ENCODE measurements at places on chromosomes 5 and 9.
A peak's percentile ranks its signal among the peaks of the same experiment; 100 is the strongest.

DNA sequence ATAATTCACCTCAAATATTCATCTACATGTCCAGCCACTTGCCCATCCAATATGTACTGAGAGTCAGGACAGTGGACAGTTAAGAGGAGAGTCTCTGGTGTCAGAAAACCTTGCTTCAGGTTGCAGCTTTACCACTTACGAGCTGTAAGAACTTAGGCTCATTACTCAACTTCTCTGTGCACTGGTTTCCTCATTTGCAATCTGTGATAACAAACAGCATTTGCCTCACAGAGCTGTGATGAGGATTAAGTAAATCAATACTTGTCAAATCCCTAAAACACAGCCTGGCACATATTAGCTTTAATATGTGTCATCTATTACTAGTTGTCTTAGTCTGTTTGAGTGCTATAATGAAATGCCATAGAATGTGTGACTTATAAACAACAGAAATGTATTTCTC, 8.6 kb downstream of the GOLGA1 start:
- no peak for DNase-seq

DNA sequence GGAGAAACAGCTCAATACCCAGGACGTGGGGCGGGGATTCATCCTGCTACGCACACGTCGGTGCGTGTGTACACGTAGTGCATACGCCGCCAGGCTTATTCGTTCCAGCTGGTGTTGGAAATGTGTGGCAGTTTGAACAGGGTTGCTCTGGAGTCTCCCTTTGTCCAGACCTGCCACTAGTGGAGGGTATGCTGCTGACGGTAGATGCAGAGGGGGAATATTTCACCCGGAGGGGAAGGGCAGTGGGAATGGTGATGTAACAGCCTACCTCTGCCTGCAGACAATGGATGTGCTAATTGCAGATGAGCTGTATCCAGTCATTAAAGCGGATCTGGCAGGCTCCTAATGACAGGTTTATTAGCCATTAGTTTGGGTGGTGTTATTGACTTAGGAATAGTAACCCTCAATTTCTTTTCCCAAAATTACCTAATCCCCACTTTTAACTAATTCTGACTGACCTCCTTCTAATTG, 142.7 kb downstream of the PAX5 start:
- DNase-seq = no peak

DNA sequence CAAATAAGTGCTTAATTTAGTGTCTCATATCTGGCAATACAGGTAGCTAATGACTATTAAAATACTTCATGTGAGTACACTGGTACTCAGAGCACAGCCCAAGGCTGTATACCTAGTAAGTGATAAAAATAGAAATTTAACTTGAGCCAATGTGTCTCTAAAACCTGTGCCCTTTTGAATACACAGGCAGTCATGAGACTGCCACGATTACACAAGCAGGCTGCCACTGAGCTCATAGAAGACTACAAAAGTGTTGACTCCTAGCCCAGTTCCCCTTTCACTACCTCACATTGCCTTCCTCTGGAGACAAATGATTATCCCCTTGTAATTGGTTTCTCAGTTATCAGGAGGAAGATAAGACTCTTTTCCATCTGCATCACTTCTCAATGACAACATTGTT, 66.3 kb upstream of the PAPPA start:
- DNase-seq = no peak

DNA sequence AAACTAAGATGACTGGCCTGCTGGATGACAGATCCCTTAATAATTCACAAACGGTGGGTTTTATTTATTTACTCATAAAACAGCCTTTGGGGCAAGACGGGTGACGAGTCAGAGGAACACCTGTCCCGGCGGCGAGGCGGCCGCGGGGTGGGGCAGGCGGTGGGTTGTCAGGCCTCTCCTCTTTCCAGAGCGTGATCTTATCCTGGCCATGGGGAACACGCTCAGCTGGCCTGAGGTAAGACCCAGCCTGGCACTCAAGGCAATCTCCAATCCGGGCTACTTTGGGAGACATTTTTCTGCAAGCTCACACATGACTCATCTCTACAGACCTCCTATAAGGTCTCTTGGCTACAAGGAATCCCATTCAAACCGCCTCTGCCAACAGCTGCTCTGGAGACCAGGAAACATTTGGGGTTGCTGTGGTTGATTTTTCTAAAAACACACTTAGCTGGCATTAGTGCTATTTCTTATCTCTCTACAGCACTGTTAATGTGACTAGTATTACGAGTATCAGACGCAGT, 6.3 kb downstream of the RAPGEF1 start:
- peak; percentile 92 for DNase-seq

DNA sequence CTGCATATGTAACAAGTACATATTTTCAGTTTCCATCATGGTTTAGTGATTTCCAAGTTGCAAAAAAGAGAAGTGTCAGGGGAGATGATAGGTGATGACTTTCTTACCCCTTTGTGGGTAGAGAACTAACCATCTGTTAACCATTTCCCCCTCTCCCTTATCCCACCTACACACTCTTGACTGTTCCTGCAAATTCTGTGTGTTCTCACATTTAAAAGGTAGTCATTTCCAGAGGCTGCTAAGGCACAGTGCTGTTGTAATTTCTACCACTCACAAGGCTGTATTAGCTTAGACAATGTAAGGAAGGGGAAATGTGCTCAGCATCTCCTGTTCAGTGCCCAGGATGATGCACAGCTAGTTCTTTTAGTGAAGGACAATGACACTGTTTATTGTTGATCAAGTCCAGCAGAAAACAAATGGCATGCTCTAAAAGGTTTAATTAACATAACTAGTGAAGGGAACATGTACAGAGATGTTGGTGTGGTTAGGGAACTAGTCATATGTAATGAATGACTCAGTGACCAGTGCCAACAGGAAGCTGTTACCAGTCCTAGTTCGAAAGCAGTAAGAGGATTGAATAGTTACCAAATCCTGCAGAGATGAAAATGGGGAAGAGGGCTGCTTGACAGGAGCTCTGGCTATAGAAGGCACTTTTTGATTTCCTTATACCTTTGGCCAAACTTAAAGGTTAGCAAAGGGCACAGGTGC, 165.1 kb downstream of the PLK2 start:
- no peak for DNase-seq

DNA sequence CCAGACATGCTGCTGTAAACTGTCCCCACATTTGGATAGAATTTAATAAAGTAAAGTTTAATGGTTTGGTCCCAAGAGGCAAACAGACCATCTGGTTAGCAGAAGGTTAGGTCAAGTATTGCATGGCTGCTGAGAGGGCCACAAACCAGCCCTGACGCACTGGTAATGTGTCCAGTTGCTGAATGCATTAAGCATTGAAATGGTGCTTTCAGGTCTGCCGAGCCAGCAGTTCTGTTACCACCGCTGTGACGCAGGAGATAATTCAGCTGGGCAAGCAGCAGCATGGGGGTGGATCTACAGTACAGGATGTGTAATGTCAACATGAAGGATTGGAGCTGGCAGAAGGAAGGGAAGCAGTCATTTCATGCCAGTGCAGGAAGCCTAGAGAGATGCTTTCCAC, 16.0 kb downstream of the ZNF462 start:
- no peak for DNase-seq

GRCh38 chr9:129023036-129023907, 4.9 kb downstream of the SH3GLB2 start:
- DNase-seq = no peak

DNA sequence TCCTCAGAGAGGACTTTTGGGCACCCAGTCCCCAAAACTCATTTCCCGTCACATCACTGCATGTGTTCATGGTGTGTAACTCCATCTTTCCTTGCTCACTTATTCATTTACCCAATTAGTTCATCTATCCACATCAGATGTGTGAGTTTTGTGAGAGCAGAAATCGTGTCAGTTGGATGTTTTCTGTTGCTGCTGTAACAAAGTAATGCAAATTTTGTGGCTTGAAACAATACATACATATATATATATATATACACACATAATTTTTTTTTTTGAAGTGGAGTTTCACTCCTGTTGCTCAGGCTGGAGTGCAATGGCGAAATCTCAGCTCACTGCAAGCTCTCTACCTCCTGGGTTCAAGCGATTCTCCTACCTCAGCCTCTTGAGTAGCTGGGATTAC, 70.5 kb upstream of the BOD1 start:
- DNase-seq = no peak

DNA sequence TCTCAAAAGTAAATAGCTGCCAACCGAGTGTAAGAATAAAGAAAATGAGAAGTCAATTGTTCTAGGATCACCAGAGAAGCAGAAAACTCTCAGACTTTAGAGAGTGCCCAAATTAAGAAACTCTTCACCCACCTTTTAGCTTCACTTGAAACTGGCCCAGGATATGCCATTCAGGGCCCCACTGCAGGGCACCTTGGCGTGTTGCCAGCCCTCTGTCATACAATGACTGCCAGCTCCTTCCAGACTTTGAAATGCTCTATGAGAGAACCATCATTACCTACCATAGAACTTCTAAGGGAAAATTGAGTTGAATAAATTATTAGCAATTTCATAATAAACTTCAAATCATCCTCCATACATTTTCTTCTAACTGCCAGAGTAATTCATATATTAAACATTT, 240.5 kb downstream of the CETN3 start:
- no peak for DNase-seq

DNA sequence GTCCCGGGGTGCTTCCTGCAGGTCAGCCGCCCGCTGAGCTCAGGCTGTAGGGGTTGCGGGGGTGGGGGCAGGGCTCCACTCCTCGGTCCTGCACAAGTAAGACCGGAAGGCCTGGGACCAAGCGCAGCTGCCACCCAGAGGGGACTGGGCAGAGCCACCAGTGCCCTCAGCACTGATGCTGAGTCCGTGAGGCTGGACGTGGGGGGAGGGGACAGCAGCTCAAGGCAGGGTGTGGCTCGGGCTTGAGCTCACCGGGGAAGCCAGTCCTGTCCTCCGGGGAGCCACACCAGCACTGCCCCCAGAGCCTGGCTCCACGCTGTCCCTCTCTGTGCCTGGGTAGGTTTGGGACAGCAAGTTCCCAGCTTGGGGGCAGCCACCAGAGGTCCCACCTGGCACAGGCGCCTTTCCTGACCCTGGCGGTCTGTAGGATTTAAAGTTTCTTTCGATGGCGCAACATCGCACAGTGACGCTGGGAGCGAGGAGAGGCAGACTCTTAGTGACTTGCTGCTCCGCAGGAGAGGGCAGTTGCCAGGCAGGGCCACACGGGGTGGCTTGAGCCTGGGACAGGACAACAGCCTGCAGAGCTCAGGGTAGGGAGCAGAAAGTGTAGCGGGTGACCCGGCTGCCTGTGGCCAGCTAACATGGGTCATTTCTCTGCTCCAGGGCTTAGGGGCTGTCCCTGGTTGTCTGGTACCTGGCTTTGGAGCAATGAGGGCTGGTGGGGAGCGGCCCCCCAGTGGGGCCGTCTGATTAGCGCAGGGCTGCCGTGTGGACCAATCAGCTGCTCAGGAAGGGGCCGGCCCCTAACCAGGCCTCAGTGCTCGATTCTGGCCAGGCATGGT, 5.7 kb downstream of the LCN1 start:
- no peak for DNase-seq

DNA sequence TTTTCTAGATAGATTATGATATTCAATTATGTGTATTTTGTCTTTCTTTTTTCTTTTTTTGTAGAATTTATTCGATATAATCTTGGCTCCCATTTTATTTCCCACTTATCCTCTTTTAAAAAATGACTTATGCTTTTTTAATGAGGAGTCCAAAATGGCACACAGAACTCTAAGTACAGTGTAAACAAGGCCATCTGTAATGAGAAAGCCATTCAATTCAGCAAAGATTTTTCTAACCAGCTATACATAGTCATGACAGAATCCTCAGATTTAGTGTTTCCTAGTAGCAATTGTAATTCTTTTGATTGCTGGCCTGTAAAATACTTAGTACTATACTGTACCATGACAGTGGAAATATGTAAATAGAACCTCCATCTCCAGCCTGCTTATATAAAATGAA, 651.4 kb downstream of the RAB3C start:
- no peak for DNase-seq

- no peak for DNase-seq
These were observed 6.2 kb upstream of the TCERG1 start for GRCh38 chr5:146440870-146441495.

GRCh38 chr5:61228691-61229280, 66.5 kb upstream of the SMIM15 start:
- peak; percentile 3 for DNase-seq

DNA sequence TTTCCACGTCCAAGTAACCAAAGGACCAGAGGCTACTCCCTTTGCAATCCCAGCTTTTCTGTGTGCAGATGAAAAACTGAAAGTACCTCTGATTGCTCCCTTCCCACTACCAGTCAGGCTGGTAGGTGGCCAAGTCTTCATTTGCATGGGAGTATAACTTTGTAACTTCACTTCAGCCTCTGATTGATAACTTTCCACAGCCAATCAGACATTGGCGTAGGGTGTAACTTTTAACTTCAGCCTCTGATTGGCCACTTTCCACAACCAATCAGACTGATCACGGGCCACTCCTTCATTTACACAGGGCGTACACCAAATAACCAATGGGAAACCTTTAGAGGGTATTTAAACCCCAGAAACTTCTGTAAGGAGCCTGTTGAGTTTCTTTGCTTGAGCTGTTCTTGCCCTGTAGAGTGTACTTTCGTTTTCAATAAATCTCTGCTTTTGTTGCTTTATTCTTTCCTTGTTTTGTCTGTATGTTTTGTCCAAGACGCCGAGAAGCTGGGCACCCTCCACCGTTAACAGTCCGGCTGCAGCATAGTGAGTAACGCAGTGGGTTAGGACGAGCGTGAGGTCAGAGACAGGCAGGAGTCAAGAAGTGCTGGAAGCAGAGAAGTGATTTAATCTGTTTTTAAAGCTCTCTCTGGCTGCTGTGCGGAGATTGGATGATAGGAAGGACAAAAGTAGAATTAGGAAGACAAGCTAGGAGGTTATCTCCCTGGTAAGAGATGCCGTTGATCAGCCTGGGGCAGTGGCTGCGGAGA, 3.5 kb upstream of the EXOSC2 start:
- peak; percentile 92 for DNase-seq

GRCh38 chr9:3951161-3951665, 348.7 kb downstream of the GLIS3 start:
- no peak for DNase-seq

DNA sequence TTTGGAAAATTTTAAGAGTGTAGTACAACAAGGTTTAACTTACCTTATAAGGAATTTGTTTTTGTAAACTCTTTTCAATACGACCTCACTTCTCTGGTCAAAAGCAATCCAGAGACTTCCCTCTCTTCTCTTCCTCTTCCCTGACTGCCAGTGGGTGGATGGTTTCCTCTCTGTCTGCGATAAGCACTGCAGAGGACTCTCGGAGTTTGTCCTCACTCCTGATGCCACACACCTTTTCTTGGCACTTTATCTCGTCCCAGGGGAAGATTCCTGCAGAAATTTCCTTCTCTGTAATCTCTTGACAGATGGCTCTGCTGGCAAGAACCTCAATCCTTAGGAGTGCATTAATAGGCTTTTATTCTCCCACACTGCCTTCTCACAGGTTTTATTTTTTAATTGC, 641.6 kb downstream of the NR2F1-AS1 start:
- no peak for DNase-seq

GRCh38 chr5:162703914-162704313, 636.3 kb downstream of the GABRG2 start:
- DNase-seq = no peak
